ENCODE measurements at places on chromosomes 5 and 9. TPM values are rescaled to one million over a fixed set of nuclear protein-coding genes. Genes with fewer than 3 reads are reported as not detected.

DNA sequence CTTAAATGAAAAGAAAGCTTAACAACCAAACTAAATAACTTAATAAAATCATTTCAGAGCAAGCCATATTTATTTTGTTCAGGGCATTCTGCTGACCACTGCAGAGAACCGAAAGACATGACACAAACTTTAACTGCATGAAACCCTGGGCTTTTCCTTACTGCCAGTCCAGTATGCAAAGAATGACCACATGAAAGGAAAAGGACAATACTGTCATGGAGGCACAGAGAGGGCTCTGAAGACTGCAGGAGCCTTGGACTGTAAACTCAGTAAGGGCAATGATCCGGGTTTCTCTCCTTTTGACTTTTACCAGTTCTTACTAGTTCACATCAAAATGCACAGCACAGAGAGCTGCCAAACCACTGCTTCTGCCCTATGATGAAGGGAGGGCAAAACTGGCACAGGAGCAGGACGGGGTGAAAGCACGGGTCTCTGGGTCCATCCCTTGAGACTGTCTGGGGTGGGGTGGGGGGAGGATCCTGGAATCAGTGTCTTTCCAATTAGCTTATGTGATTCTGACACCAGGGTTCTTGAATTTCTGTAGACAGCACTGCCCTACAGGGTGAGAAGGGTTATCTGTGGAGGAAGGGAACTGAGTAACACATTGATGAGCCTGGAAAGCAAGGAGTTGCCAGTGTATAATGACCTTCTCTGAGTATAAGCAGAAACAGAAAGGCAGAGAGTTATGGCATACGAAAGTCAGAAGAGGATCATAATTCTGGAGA lies 44.7 kb downstream of the RNF130 start:
- no peak for DNase-seq

DNA sequence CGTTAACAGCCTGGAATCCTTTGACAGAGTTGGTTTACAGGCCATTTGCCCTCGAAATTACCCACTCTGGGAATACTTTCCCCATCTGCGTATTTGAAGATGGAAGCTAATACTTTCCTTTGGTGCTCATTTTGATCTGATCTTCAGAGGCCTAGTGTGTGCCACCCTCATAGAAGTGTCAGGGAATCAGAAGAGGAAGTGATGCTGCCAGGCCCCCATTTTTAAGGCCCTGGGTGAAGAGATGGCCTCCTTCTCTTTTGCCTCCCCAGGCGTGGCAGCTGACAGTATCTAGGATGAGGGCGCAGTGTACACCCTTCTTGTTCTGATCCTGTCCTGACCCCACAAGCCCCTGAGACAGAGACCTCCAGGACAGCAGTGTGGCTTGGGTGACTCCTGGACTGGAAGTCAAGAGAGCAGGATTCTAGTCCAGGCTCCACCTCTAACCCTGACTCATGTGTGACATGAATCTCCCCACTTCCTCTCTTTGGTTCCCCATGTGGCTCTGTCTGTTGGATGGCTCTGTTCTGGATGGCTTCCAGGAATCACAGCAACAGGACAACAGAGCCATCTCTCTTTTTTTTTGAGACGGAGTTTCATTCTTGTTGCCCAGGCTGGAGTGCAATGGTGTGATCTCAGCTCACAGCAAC lies 27.8 kb downstream of the CSF1R start:
- DNase-seq, result no peak

KCNT1 gene
- not detected for total RNA-seq

GRCh38 chr5:40073927-40074326 lies 605.8 kb upstream of the PTGER4 start:
- DNase-seq, result no peak

DNA sequence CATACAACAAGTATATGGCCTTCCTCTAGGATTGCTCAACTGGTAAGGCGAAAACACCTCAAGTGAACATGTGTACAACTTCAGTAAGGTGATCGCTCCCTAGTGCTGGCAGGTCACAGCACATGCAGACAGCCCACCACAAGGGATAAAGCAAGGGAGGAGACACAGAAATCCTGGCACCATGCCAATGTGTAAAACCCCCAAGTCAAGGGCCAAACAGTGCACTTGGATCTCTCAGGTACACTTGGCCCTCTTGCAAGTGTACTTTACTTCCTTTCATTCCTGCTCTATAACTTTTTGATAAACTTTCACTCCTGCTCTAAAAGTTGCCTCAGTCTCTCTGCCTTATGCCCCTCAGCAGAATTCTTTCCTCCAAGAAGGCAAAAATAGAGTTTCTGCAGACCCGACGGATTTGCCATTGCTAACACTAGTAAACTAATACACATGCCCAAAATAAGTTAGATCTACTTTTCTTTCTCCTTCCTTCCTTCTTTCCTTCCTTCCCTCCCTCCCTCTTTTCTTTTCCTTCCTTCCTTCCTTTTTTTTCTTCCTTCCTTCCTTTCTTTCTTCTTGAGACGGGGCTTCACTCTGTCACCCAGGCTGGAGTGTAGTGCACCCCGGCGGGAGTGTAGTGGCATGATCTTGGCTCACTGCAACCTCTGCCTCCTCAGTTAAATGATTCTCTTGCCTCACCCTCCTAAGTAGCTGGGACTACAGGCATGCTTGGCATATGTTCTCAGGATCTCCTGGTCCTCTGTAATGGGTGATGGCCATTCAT lies 6.8 kb upstream of the LNPEP start:
- DNase-seq, result no peak

MEIKIN gene
- not detected for total RNA-seq

GRCh38 chr5:100575815-100576214 lies 40.6 kb downstream of the FAM174A start:
- DNase-seq, result no peak

DNA sequence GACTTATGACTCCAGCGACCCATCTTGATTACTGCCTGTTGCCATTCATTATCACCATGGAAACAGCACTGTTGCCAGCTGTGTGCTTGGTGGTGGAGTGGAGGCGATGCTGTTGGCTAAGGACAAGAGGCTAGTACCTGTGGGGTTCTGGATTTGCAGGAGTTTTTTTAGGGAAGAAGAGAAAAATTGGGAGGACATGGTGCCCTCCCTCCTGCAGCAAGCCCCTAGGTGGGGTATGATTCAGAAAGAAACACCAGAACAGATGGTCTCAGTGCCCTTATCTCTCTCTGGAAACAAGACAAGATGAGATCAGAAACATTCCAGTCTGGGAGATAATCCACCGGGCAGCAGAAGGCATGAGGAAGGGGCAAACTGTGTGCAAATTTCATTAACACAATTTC lies 87.8 kb upstream of the TLR4 start:
- DNase-seq, result no peak

DNA sequence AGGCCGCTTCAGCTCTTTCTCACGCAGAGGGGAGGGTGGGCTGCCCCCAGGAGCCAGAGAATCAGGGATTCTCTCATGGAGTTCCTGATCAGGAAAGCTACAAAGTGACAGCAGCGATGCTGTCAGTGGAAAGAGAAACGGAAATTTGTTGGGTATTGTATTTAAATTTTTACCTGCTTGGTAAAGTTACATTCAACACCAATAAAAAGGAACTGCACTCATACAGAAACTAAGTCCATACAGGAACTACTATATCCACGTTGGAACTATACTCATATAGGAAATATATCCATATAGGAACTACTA lies 325.5 kb upstream of the IRX4 start:
- DNase-seq, result no peak

IRX1 gene
- total RNA-seq, result not detected

- no peak for DNase-seq
Measured at GRCh38 chr9:133563291-133563796, 28.8 kb downstream of the ADAMTSL2 start.
